ENCODE measurements at places on chromosomes 4 and X. TPM values are rescaled to one million over a fixed set of nuclear protein-coding genes. Genes with fewer than 3 reads are reported as not detected.

ZDHHC15 gene
- total RNA-seq, result 0.37 TPM

AR gene
- total RNA-seq, result 13.2 TPM

YIPF7 gene
- total RNA-seq, result not detected

WNK3 gene
- 0.20 TPM for total RNA-seq

CXCL5 gene
- total RNA-seq, result 20.2 TPM

SPATA4 gene
- total RNA-seq, result 0.20 TPM

CPE gene
- 7.0 TPM for total RNA-seq

CCDC110 gene
- 0.20 TPM for total RNA-seq

NLRP2B gene
- not detected for total RNA-seq

DOCK11 gene
- 39.7 TPM for total RNA-seq

TMSB15B gene
- total RNA-seq, result 3.3 TPM

ASMT gene
- total RNA-seq, result not detected

STS gene
- 6.6 TPM for total RNA-seq

FAM47A gene
- not detected for total RNA-seq

ANOS1 gene
- not detected for total RNA-seq

GYG2 gene
- 0.73 TPM for total RNA-seq

NPY1R gene
- total RNA-seq, result not detected

USP27X gene
- 2.7 TPM for total RNA-seq

FATE1 gene
- not detected for total RNA-seq

GPRASP2 gene
- total RNA-seq, result 12.7 TPM
